ENCODE measurements at places on chromosomes 16 and 17.

DNA sequence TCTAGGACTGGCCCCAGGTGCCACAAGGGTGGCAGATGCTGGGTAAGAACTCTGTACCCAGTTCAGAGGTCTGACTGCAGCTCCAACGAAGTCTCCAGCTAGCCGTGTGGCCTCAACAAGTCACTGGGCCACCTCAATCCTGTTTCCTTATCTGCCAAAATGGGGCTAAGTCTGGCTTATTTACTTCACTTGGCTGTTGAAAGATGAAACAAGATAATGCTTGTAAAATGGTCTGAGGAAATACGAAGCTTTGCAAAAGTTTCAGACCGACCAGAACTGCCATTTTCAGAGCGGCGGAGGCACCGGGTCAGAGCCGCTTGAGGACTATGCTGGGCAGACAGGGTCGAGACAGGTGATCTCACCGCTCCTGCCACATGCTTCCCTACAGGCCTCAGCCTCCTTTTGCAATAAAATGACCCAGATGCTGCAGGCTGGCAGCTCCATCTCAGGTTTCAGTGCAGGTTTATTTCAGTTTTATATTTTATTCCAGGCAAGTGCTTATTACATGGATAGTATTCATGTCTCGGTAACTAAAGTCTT lies 17.2 kb downstream of the MNT start:
- no peak for DNase-seq

DNA sequence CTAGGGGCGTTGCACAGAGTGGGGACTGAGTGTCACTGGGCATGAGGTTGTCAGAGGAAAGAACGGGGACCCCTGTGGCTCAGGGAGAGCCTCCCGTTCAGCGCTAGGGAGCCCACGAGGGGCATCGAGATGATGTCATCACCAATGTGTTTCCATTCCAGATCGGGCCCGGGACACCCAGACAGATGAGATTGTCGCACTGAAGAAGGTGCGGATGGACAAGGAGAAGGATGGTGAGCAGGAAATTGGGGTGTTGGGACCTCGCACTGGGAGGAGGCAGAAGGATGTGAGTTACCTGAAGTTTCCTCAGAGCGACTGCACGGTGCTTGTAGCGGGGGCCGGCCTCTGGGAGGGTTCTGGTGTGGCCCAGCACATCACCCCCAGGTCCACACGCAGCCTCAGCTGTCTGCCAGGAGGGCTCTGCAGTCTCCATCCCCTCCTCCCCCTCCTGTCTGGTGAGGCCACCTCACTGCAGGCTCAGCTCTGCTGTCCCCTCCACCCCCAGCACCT lies 4.0 kb downstream of the CDK10 start:
- no peak for DNase-seq

DNA sequence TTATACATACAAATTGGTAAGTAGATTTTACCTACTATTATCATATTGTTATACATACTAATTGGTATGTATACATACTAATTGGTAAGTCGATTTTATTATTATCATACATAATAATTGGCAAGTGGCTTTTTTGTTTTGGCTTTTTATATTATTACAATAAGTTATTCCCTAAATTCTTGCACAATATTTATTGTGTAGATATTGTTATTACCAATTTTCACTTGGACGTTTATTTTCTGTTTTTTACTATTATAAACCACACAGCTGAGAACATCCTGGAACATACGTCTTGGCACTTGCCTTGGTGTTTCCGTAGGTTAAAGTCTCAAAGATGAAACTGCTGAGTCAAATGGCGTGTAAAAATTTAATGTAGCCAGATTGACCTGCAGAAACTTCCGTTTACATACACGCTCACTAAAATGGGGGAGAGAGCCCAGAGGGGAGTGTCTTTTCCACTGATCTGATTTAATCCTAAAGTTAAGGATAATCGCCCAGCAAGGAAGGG lies 18.9 kb downstream of the GNGT2 start:
- DNase-seq = no peak

GRCh38 chr16:14186007-14186794 lies 115.1 kb downstream of the MRTFB start:
- DNase-seq = no peak

- DNase-seq = no peak
These were observed 10.3 kb downstream of the ITGAX start for GRCh38 chr16:31365131-31365865.

DNA sequence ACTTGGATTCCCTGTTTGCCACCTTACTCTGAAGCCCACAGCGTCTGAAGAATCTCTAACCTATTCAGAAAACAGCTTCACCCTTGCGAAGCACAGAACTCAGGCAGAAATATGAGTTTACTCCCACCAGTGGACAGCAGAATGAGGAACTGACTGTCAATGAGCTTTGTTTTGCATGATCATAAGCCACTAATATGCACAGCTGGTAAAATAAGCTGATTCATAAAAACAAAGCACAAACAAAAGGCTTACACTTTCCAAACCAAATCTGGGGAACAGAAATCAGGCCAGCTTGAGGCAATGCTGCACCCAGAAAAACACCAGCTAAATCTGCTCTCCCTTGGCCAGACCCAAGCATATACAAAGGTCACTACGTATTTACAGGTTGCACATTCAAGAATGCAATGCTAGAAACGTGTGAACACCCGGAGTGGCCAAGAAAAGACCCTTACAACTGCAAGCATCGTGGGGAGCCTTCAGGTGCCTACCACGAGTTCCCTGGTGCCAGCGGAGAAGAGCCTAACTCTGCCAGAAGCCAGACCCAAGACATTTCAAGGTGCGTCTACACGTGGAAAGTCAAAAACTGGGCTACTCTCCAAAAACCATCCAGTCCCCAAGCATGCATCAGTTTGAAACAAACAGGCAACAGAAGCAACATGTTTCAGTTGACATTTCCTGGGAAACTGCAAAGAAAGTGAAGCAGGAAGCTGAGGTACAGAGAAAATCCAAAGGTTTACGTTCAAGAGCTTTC lies 207.1 kb downstream of the ZFHX3 start:
- DNase-seq = no peak

Measured in effector CD4-positive, alpha-beta T cell (primary cell).